ENCODE measurements at places on chromosomes 16 and 17.
A peak's percentile ranks its signal among the peaks of the same experiment; 100 is the strongest.

GRCh38 chr17:57556320-57556719 lies 188.8 kb downstream of the CCDC182 start:
- DNase-seq = no peak

- no peak for DNase-seq
These were observed 7.3 kb downstream of the MILR1 start for GRCh38 chr17:64455993-64456885.

GRCh38 chr17:51372345-51373004 lies 112.1 kb downstream of the UTP18 start:
- peak; percentile 71 for DNase-seq

DNA sequence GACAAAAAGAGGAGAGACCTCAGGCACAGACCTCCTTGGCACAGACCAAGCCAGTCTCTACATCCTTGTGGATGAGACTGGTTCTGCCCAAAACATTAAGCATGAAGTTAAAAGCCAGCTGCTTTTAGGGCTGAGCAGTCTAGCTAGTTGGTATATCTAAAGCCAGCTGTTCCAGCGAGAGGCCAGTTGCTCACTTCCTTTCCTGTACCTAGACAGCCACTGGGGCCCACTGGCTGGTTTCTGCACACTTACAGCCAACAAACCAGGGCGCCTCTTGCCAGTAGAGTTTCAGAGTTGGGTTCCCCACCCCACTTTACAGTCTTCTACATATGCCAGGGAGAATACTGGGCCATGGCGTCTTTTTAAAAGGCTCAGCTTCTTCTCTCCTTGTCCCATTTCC lies 242.4 kb downstream of the ZFHX3 start:
- no peak for DNase-seq

GRCh38 chr17:68734187-68734900 lies 133.2 kb upstream of the FAM20A start:
- DNase-seq = no peak

- DNase-seq = peak; percentile 61
These were observed 59.4 kb downstream of the NUP93 start for GRCh38 chr16:56789360-56789759.

DNA sequence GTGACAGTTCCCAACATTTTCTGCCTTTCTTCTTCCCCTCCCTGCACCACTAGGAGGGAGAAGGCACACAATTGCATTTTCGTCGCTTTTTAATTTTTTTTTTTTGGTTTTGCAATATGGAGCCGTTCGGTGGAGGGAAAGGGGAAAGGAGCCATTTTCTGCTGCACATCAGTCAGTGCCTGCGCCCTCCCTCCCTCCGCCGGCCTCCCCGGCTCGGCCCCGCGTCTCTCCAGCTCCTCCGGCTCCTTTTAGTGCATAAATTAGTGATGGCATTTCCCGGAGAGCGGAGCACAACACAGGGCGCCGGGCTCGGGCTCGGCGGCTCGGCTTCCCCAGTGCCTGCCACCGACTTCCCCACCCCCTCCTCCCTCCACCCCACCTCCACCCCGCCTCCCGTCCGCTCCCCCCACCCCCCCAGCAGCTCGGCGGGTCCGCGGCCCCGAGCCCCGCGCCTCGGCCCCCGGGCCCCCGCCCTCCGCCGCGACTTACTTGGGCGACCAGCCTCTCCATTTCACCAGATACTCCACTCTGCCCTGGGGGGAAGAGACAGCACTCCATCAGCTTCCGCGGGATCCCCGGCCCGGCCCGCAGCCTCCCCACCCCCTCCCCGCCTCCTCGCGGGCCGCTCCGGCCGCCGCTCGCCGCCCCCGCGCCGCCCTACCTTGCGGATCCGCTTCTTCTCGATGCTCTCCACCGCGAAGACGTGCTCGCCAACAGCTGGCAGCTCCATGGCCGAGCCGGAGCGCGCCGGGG lies 542 bp downstream of the CBX4 start:
- peak; percentile 48 for DNase-seq

- DNase-seq = peak; percentile 41
These were observed 219.2 kb downstream of the C16orf78 start for GRCh38 chr16:49592546-49593423.

DNA sequence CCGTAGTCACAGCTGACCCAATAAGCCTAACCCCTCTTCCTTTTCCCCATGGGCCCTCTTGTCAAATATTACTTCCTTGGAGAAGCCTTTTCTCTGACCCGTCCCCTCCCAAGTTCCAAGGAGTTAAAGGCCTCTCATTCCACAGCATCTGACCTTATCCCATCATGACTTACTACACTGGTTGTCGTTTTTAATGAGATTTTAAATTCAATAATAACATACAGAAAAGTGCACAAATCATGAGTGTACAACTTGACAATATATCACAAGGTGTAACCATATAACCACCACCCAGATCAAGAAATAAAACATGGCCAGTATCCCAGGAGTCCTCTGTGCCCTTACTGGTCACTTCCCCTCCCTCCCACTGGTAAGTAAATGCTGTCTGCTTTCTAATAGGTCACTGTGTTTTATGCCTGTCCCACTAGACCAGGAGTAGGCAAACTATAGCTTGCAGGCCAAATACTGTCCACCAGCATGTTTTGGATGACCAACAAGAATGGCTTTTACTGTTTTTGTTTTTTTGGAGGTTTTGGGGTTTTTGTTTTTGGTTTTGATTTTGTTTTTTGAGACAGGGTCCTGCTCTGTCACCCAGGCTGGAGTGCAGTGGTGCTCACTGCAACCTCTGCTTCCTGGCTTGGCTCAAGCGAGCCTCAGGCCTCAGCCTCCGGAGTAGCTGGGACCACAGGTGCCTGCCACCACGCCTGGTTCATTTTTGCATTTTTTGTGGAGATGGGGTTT lies 1.2 kb upstream of the FDXR start:
- peak; percentile 46 for DNase-seq

- DNase-seq = peak; percentile 21
These were observed 22.0 kb upstream of the PHLPP2 start for GRCh38 chr16:71746442-71747046.

DNA sequence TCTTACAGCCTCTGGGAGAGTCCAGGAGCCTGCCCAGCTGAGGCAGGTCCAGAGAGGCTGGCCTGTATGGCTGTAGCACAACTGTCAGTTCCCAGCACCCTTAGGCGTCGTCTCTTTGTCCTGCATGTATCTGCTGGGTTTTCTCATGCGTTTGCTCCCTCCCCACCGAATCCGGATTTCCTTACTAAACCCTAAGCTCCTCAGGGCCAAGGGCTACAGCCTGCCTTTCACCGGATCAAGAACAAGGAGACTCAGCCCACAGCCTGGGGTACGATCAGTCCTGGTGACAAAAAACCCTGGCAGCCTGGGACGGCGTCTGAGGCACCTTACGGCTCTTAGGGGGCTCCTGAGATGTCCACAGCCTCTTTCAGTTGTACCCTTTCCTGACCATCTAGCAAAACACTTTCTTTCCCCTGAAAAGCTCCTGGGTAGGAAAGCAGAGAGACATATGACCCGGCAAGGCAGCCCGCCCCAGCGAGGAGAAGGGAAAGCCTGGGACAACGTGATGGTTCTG lies 12.2 kb downstream of the HIC1 start:
- DNase-seq = no peak

DNA sequence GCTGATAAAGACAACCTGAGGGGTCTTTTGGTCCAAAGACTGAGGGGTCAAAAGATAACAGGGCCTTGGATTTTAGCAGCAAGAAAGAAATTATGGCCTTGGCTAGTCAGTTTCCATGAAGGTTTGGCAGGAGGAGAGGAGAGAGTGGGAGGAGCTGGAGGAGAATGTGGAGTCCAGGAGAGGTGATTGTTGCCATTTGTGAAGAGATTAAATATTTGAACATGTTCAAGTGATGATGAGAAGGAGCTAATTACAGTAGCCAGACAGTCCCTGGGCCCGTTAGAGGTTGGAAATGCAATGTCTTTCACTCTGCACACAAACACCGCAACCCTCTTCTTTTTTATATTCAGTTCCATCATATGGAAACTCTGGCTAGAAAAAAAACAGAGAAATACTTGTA lies 68.6 kb downstream of the TNRC6C start:
- DNase-seq = no peak

DNA sequence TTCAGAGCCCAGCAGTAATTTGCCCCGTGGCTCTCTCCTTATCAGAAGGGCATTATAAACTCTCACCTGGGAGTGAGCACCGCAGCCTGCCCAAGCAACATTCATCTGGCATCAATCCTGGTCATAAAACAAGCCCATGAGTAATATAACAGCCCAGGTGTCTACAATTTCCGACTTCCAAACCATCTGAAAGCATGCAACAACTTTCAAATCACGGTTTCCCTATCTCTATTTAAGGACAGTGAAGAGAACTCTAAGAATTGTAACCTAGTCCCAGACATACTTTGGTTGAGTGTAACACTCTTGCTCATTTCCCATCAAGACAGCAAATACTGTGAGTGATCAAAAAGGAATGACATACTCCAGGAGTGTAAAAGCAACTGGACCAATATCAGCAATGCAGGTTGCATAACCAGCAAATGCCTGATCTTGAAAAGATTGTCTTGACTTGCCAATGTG lies 487.4 kb upstream of the SOX9 start:
- DNase-seq = peak; percentile 21

DNA sequence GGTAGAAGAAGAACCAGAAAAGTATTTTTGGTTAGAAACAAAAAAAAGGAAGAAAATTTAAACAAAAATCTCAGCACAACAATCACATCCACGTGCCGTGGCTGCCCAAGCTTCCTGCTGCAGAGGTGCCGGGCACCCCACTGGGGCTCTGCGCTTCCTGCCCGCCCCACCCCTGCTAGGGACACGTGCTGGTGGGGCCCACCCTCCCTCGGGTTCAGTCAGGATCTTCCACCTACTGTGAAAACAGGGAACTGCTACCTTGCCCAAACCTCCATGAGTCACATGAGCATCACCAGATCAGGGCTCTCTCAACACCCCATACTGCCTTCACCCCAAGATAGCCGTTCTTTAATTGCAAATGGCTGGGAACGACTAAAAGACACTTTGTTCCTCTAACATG lies 24.4 kb upstream of the CYTH1 start:
- no peak for DNase-seq

GRCh38 chr17:3585826-3586225 lies 23.4 kb downstream of the TRPV1 start:
- DNase-seq = no peak

GRCh38 chr16:79634298-79634697 lies 33.8 kb upstream of the MAF start:
- DNase-seq = no peak

DNA sequence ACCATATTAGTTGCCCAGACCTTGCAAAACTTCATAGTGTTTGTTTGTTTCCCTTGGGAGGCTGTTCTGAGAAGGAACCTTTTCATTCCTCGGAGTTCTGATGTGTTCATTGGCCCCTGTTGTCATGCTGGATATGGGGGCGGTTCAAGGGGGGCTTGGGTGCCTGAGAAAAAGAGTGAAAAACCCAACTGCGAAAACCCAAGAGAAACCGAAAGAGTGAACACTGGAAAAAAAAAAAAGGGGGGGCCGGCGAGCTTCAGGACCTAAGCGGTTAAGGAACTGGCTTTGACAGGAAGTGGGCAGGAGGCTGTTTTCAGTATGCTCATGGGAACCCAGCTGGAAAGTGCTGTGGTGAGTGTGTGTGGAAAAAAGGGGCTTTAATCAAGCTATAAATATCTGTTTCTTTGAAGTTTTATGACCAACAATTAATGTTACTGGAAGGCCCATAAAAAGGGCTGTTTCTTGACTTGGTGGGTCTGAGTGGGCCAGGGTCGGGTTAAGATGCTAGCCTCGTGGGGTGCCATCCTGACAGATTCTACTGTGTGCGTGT lies 510.7 kb downstream of the MAF start:
- peak; percentile 53 for DNase-seq
